ENCODE measurements at places on chromosomes 7 and 10.

DNA sequence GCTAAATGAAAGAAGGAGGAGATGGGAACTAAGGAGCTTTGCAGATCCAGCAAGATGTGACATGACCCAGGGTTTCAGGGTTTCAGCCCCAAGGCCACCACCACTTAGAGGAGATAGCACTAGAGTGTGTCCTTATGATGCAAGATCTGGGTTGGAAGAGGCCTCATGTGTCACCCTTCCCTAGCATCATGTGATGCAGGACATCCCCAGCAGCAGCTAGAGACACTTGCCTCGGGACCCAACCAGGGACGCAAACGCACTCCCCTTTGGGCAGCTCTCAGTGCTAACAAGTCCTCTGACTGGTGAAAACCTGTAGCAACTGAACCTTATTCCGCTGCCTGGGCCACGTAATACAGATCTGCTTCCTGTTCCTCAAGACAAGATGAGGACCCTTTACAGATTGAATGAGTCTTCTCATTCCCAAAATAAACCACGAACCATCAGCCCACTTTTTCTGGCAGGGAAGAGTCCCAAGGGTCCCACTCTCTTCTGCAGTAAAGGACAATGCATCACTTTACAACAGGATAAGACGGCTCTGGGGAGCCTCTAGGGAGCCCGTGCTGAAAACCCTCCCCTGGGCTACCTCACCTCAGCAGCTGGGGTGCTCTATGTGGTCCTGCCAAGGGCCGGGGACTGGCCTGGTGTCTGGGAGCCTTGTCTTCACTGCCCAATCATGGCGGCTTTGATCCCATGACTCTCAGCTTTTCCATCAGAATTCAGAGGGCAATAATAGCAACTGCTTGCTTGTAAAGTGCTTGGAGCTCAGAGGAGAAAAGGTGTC lies 44.8 kb upstream of the GDF10 start:
- no peak for DNase-seq

DNA sequence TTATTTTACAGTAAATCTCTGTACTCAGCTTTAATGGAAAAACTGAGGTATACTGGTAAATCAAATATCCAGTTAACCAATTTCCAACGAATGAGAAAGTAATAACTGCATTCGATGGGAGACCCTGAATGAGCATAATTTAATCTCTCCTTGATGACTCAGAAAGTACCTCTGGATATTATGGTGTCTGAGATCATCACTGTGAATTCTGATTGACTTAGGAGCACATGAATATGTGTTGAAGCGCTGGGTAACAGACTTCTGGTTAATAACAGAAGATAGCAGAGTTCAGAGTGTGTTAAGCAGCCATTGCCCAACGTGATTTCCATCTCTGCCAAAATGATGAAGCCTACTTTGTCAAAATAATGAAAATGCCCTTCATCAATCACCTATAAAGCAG lies 116.6 kb downstream of the NRP1 start:
- DNase-seq: no peak

GRCh38 chr7:105932835-105933477 lies 30.1 kb upstream of the CDHR3 start:
- DNase-seq: peak; percentile 24

- no peak for DNase-seq
These were observed 63.0 kb upstream of the CDCA7L start for GRCh38 chr7:22008683-22009082.

DNA sequence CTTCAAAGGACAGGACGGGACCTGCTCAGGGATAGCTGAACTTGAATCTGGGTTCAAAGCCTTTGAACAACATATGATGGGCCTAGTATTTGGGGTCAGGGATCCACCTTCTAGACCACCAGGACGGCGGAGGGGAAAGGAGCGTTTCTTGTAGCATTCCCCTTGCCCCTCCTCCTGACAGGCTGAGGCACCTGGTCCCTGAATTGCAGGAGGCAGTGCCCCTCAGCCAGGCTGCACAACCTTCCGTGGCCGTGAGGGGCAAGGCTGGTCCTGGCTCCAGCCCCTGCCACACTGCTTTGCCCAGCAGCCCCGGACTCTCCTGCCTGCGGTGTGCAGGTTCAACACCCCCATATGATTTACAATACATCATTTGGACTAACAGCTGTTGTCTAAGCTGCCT lies 58.1 kb downstream of the INSIG1 start:
- DNase-seq: no peak

- DNase-seq: peak; percentile 29
These were observed 48.9 kb downstream of the DLG5 start for GRCh38 chr10:77877441-77878344.

GRCh38 chr7:155003376-155004214 lies 671 bp upstream of the PAXIP1 start:
- DNase-seq: peak; percentile 39

GRCh38 chr10:79274279-79275104 lies 72.8 kb upstream of the PPIF start:
- no peak for DNase-seq

DNA sequence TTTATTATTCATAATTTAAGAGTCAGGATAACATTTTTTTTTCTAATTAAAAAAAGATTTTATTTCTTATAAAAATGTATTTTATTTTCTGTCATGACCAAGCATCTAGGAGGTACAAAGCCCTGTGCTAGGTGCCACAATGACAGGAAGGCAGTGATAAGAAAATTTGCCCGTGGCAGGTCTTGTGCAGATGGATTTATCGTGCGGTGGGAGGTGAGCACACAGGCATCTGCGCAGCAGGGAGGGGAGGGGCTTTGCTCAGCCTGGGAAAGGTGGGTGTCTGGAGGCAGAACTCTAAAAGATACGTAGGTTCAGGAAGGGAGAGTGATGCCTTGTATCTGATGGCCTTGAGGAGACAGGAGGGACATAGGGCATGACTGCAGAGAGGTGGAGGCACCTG lies 115.6 kb downstream of the ABCA13 start:
- no peak for DNase-seq

DNA sequence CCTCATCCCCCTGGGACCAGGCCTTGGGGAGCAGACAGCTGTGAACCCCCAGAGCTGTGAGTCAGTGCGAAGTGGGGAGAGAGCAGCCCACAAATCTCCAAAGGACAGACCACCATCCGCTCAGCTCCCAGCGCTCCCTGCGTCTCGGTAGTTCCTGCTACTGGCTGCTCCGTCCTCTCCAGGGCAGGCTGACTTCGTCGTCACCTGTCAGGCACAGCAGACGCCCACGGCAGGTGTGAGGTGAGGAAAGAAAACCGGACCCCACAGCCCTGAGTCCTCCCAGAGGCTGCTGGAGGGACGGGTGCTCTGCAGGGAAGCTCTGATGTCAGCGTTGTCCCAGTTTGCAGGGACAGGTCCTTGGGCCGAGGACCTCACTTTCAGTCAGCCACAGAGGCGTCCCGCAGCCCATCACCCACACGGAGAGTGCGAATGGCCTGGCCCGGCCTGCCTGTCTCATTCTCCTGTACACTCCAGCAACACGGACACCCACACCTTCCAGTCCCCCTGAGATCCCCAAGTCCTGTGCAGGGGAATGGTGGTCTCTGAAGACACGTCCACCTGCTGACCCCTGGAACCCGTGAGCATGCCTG lies 95.2 kb downstream of the DNAJB6 start:
- DNase-seq: no peak

DNA sequence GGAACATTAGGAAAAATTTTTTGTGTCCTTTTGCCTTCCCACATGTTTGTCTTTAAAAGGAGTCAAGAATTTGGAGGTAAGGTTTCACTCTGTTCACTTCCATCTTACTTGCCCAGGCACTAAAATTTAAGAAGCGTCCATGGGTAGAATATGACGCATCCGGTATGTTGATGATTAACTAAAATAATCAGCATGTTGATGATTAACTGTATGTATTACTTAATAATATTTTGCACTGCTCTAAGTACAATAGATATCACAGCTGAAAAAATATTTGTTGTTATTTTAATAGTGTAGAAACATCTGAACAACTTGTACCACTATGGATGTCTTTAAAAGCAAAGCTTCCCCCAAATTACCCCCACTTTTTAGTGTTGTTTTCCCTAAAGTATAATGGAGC lies 11.5 kb downstream of the ANKRD22 start:
- DNase-seq: no peak

GRCh38 chr7:129993275-129993674 lies 40.5 kb upstream of the UBE2H start:
- DNase-seq: no peak

GRCh38 chr7:7790041-7790741 lies 71.8 kb upstream of the RPA3 start:
- DNase-seq: no peak

DNA sequence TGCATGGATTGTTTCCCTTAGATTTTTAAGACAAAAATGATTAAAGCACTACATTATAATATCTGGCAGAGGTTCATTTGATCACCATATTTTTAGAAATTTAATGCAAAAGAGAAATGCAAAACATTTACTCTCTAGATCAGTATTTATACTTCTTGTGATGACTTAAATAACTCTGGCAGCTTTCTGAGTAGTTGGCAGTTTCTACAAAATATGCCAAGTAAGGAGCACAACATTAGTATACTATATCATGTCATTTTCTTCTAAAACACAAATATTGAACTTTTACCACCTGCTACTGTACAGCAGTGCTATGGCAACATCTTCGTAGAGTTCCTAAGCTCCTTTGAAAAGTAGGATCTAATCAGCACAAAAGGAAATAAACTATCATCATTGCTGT lies 275.2 kb downstream of the PCDH15 start:
- DNase-seq: no peak

- no peak for DNase-seq
These were observed 96.7 kb upstream of the EFCAB10 start for GRCh38 chr7:105677817-105678573.

DNA sequence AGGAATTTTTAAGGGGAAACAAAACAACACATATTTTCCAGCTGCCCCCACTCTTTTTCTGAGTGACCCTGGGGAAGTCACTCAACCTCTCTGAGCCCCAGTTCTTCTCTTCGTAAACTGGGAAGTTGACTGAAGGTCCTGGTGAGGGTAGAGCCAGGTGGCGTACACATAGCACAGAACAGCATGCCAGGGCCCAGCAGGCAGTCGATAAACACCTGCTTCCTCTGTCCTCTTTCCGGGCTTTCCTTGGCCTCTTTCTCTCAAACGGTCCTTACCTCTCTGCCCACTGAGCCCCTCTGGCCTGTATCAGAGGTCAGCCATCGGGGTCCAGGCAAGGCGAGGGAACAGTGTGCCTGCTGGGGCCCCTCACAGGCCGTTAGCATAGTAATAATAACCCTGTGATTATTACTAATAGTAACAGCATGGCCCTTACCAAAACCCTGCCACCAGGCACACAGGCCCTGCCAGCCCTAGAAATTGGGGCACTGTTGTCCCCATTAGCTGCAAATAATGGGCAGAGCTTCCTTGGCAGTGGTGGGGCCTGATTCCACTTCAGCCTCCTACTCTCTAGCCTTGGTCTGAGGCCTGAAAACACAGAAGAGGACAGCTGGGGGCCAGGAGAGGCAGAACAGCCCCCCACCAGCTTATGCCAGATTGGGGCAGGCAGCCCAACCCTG lies 37.3 kb upstream of the SLC29A3 start:
- DNase-seq: no peak

DNA sequence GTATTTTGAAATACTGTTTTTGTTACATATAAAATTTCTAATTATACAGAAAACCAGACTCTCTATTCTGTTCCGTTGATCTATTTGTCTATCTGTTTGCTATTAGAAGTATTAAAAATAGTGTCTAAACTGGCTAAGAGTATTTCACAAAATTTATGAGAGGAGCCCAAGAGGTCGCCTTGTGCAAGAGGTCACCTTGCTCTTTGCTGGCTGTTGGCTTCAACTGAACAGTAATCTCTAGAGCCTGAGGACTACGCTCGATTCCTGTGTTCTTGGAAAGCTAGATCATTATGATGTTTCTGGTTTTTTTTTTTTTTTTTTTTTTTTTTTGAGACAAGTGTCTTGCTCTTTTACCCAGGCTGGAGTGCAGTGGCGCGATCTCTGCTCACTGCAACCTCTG lies 428.6 kb downstream of the LRMDA start:
- no peak for DNase-seq

- no peak for DNase-seq
These were observed 202.7 kb downstream of the FAM107B start for GRCh38 chr10:14571866-14572507.

- no peak for DNase-seq
These were observed 9.9 kb downstream of the IQCE start for GRCh38 chr7:2568521-2569223.

DNA sequence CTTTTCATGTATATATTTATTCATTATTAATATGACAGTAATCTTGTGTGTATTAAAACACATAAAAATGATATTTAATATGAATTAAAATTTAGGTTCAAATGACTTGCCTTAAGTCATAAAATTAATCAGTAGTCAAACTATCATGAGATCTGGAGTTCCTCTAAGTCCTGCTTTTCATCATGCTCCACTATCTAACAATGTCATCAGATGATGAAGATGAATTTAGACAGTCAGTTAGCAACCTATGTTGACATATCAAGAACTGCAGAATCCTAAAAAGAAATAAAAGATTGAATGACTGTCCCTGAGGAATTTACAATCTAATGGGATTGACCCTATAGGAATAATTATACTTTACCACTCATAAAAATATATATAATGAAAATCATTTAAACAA lies 7.1 kb downstream of the CABCOCO1 start:
- DNase-seq: no peak

- DNase-seq: no peak
These were observed 3.0 kb downstream of the PDK4 start for GRCh38 chr7:95593343-95593742.

DNA sequence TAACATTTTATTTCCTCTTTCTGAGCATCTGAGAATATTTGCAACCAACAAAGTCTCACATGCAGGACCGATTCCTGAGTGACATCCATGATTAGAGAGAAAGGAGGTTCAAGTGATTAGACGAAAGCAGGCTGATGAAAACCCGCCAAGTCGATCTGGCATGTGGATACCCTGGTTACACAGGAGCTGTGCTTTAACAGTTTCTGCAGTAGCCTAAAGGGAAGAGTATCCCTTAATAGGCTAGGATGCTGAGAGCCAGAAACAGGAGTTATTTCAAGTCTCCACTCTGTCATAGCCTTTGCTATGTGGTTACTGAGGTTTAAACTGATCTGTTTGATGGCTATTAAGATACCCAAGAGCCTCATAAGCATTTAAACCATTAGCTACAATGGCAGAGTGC lies 82.5 kb downstream of the PRKCQ start:
- DNase-seq: no peak

DNA sequence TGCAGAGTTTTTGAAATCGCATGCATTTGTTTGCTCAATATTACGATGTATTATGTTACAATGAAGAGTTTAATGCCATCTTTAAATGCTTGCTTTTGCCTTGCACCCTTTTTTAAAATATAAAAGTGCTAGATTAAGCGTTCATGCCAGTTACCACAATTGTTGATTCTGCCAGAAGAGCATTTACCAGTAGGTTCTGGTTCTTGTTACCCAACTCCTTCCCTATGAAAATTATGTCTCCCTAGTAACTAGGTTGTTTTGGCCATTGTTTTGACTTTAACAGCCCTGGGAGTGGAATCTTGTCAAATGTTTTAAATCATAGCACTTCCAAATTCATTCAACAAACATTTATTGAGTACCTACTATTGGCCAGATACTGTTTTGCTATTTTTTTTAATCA lies 32.8 kb upstream of the CDK14 start:
- DNase-seq: no peak

DNA sequence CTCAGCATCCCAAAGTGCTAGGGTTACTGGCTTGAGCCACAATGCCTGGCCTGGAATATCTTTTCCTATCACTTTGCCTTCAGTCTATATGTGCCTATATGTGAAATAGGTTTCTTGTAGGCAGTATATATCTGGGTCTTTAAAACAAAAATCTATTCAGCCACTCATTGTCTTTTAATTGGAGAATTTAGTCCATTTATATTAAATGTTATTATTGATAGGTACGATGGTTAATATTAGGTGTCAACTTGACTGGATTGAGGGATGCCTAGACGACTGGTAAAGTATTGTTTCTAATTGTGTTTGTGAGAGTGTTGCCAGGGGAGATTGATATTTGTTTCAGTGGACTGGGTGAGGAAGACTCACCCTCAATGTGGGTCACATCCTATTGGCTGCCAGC lies 73.4 kb downstream of the FBXL13 start:
- DNase-seq: no peak
